ENCODE measurements at places on chromosomes 7 and 10.

GRCh38 chr7:150958062-150958552 is 20.0 kb downstream of the KCNH2 start:
- DNase-seq, result no peak

- no peak for DNase-seq
Measured at GRCh38 chr10:94129393-94130130, 135.8 kb downstream of the PLCE1 start.

DNA sequence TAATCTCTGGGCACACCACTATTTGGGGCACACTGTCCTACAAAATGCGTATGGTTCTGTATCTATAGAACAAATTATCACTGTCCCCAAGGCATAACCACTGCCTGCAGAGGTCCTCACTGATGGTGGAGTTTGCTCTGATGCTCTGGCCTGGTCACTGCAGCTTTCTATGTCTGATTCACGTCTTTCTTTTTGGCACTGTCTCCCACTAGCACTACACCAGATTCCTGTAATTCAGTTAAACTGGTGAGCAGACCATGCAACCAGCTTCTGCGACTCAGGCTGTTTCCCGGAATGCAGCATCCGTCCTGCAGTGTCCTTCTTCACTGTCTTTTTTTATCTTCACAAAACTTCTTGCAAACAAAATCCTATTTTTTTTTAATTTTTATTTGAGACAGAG is 112.8 kb downstream of the KLF6 start:
- DNase-seq, result no peak

- no peak for DNase-seq
Measured at GRCh38 chr10:119541459-119542356, 811 bp downstream of the RGS10 start.

DNA sequence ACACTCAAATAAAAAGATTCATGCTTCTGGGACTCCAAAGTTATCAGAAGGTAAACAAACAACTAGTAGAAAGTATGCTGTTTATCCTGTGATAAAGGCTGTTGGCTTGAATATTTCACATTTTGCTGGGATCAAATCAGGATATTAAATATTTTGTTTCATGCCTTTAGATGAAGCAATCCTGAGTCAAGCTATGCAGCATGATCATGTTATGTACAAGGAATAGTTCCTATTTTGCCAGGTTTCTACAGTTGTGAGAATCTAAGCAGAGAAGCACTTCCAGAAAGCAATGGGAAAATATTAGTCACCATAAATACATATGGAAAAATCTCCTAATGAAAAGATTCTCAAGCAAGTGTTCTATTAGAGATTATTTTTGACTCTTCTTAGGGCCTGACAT is 262.8 kb upstream of the PCDH15 start:
- no peak for DNase-seq

DNA sequence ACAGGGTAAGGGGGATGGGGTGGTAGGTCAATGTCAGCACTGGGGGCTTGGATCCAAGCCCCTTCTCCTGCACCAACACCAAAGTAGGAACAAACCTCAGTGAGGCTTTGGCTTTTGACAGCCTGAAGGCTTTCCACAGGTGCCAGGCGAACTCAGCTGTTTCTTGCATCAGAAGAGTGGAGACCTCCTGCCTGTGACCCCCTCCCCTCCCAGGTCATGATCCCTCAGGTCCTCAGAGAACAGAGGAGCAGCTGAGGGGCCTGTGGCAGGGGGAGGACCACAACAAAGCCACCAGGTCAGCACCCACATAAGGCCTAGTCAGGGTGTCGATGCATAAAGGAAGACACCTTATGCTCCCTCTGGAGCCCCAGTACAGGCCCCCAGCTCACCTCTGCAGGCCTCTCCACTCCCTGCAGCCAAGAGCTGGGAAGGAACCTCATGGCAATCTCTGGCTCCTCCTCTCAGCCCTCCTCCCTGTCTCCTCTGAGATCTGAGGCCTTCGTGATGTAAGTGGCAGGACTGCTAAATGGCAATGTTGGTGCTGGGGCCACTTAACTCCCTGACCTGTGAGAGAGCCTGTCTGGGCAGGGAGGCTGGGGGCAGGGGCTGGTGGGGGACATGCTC is 19.1 kb upstream of the PRRT4 start:
- DNase-seq, result no peak

GRCh38 chr10:44013981-44014380 is 365.3 kb upstream of the ZNF32 start:
- DNase-seq, result no peak

DNA sequence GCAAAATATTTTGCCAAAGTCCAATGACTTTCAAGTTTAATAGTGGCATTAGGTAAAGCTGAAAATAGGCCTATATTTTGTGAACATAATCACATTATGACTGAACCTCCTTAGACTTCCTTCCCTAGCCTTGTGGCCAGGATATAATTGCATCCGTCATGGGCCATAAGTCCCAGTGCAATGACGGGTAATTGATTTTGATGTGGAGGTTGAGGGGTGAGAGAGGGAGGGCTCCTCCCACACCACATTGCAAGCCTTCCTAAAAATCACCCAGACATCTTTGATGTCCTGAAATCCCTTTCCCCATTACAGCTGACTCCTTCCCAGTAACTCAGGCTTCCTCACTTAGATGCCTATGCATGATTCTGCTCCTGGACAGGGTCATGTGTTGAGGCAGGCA is 25.6 kb downstream of the TAS2R41 start:
- no peak for DNase-seq

GRCh38 chr10:93752761-93753160 is 5.0 kb upstream of the LGI1 start:
- DNase-seq, result no peak

DNA sequence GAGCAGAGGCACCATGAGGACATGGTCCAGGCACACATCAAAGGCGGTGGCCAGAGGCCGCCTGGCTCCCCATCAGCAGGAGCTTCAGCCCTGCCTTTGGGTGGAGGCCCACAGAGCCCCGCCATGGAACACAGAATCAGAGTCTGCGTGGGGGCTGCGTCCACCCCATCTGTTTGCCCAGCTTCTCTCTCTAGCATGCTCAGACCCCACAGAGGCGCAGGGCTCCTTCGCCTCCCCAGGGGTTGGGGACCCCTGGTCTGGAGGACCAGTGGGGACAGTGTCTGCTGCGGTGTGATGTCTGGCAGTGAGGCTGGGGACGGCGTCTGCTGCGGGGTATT is 321.9 kb downstream of the PTPRN2 start:
- no peak for DNase-seq

- DNase-seq, result no peak
Measured at GRCh38 chr10:117242463-117242832, 1.5 kb downstream of the SLC18A2 start.

DNA sequence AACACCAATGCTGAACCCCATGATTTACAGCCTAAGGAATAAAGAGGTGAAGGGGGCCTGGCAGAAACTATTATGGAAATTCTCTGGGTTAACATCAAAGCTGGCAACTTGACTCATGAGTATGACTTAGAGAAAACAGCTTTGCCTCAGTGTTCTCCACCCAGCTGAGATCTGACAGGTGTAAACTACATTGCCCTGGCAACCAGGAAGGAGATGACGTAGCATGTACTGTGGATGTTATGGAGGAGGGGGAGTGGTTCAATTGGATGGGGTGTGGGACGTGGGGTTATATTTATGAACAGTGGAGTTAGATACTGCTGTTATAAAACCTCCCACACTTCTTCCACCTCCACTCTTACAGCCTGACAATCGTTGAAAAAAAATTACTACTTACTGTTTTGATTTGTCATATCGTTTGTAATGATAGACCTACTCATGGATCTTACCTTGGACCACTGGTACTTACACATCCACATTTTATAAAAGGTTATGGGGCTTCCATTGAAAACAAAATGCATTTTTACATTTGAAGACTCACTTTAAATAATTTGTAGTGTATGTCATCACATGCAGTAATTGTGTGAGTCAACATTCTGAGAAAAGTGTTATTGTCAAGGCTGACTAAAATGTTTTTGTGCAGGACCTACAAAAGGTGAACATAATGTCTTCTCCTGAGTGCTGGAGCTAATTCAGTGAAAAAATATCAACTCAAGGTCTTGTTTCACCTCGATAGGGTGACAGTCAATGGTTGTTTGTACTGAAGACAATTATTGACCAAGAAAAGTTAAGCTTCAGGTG is 6.4 kb downstream of the OR2F1 start:
- no peak for DNase-seq

DNA sequence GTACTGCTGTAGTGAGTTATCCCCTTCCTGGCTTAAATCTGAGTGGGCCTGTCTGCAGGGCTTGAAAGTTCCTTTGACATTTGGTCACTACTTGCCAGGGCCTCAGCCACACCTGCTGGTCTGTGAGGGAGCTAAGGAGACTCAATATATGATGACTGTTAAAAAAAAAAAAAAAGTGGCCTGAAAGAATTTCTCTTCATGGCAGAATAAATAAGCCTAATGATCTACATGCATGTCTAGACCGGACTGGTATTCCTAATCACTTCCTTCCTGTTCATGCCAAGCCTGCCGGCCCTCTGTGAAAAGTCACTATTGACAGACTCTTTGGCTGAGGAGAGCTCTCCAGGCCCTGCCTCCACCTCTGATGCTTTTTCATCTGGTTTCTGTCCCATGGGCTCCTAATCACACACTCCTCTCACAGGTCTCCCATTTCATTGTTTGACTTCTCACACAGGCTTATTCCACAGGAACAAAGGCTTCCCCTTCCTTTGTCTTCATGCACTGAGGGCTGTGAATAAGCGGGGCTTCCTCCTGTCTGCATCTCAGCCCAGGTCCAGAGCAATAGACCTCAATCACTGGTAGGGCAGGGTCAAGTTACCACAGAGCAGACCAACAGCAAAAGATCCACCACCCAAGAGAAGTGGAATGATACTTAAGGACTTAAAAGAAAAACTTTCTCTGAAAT is 99.1 kb upstream of the SEC61G start:
- DNase-seq, result no peak

DNA sequence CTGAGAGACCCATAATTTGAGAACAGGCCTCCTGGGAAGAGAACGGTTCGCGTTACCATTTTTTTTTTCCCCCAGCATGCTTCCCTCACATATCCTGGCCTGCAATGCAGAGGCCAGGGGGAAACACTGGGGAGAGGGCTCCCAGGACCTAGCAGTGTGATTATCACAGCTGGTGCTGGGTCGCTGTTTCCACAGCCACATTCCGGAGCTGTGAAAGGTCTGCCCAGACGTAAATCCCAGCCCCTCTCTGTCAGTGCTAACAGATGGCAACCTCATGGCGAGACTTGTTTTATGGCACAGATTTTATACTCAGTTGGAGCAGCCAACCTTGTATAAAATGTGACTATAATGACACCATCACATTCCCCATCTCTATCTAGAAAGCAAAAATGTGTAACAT is 150.5 kb downstream of the PLXDC2 start:
- no peak for DNase-seq

GRCh38 chr7:6446838-6447580 is 745 bp downstream of the DAGLB start:
- peak; percentile 30 for DNase-seq

GRCh38 chr7:2269991-2270460 is 28.0 kb downstream of the NUDT1 start:
- no peak for DNase-seq

- DNase-seq, result no peak
Measured at GRCh38 chr10:51620131-51620530, 79.3 kb downstream of the CSTF2T start.

- DNase-seq, result no peak
Measured at GRCh38 chr10:122461729-122462532, 578 bp downstream of the HTRA1 start.

DNA sequence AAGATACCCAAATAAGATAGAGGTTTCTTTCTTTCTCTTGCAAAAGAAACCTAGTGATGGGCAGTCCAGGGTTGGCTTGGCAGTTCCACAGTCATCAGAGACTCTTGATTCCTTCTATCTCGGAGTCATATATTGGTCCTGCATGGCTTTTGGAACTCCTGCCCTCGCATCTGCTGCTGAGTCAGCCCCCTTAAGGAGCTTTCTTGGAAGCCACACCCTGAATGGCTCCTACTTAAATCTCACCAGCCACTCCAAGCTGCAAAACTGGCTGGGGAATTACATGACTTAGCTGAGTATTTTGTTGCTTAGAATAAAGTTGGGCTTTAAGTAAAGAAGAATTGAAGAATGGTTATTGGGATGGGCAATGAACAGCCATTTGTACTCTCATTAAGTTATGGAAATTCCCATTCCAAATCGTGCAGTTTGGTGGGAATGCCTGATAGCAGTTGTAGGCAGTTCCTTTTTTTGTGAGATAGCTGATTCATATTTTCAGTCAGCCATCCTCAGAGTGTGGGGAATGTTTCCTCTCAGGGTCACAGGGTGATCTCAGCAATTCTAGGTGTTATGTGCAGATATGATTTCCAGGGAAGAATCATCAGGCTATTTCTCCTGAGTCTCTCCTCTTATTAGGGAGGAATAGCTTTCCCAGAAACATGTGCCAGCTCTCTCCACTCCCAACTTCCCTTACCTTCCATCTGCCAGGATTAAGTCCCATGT is 209.9 kb downstream of the BBS9 start:
- no peak for DNase-seq

DNA sequence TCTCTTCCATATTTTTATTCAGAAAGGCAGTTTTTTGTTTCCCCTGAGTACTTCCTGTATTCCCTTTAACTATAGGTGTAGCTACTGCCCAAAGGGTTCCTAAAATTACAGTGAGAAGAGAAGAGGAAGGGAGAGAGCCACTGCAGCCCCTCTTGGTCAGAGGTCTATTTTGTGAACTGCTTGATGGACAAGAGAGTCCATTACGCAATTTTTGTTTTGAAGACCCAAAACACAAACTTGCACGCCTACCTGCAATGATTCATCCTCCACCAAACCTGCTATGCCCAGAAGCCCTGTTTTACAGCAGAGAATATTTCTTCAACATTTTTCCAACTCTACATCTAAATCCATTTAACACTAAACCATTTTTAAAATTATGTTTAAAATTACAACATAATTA is 75.1 kb downstream of the PDE1C start:
- DNase-seq, result no peak

- no peak for DNase-seq
Measured at GRCh38 chr7:116024826-116025809, 5.4 kb downstream of the TFEC start.

DNA sequence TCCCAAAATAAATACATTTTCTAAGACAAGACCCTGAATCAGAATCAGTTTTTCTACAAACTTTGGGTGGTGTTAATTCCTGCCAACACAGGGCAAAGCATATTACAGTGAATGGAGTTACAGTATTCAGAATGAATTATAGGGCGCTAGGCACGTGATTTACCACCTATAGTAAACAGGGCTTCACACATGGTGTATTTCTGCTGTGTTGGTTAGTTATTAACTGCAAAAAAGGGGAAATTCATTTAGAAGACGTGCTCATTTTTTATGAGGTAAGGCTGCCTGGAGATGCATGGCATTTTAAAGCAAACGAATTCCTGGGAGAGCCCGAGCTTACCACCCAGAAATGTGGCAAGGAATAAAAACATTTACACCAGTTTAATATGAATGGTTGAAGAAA is 393.8 kb downstream of the LRMDA start:
- no peak for DNase-seq

DNA sequence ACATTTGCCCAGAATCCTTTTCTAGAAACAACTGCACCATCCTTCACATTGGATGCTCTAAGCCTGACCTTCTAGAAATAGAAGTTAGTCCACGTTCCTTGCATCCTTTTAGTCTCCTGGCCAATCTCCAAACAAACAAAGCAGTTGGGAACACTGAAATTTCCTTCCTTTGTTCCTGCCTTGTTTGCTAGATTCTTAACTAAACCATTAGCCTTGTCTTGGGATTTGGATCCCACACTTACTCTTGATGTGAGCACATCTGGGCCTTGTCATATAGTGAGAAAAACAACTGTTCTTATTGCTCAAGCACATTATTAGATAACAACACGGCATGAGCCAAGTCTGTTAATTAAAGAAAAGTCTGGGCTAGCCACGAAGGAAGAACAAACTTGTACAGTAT is 319.3 kb upstream of the GHITM start:
- DNase-seq, result no peak

GRCh38 chr7:43467406-43467805 is 115.5 kb upstream of the STK17A start:
- DNase-seq, result no peak
